ENCODE measurements at places on chromosomes 6 and 20. TPM values are rescaled to one million over a fixed set of nuclear protein-coding genes. Genes with fewer than 3 reads are reported as not detected.

The TSPO2 gene
- total RNA-seq = not detected

- H3K27ac ChIP-seq = peak overlapping the region; percentile 44
- peak; percentile 75 for DNase-seq
- peaks cover 58% of the 10 kb centered on the region for H3K4me1 ChIP-seq
Observed at GRCh38 chr6:139982652-139983295, 608.3 kb upstream of the CITED2 start.

DNA sequence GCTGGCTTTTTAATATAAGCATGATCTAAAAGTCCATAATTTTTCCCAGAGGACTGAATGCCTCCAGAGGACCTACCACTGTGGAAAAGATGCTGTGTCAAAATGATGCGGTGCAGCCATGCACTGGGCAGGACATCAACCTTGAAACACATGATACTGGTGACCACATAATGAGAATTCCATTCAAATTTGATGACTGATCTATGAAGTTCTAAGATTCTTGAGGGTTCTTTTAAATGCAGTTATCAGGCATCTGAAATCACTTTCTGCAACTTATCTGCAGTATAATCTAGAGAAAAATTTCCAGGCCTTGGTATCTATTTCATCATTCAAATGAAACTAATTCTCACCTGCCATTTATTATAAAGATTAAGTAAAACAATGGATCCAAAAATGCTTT, 15.0 kb upstream of the MARCKS start:
- H3K4me1 ChIP-seq = 0 out of 2 replicates have a peak, but pooled peaks cover 2% of the 10 kb centered on the region
- H3K36me3 ChIP-seq = no peaks in the 10 kb centered on the region
- no peak overlapping the region for H3K4me3 ChIP-seq
- H3K27ac ChIP-seq = no peak overlapping the region
- no peaks in the 10 kb centered on the region for H3K27me3 ChIP-seq

DNA sequence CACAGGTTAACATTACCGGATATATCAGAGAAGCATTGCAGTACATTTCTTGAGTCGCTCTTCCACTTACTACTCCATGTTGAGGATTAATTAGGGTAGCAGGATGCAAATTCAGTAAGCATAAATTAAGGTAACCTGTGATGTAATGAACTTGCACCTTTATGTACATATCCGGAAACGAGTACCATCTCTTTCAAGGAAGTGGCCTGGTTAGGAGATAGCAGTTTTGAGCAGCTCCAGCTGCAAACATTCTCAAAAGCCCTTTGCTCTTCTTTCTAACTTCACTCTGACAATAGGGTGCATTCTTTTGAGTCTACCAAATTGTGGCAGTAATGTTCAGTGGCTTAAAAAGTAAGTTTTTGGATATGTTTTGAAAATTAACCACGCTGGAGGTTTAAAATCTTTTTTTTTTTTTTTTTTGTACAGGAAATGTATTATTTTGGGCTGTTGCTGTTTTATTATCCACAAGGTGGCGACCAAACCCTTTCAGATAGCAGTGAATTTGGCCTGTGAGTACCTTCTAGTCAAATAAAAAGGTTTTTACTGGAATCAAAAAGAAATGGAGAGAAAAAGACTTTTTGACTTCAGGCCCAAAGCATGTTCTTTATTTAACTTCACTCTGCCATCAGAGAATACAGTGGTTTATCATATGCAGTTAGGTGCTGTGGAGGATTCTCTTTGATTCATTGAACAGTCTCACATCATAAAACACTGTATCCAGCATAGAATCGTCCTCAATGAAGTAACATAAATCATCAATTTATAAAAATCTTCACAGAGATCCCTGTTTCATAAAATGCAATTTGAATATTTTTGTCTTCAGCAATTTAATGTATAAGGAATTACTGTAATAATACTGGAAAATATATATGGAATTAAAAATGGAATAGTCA, 8.9 kb downstream of the FAM217B start:
- H3K4me1 ChIP-seq = no peaks in the 10 kb centered on the region

DNA sequence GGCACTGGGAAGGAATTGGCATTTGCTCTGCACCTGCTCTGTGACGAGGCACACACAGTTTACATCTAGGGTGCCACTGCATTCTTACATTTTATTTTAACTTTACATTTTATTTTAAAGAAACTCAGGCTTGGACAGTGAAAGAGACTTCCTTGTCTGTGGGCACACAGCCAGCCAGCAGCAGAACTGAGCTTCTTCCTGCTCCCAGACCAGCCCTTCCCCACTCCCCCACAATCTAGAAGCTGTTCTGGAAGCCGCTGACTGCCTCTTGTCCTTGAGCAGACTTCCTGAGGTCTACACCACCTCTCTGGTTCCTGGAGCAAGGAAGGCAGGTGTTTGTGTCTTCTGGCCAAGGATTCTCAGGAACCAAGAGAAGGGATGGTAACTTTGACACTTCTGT, 27.9 kb upstream of the CD93 start:
- H3K4me3 ChIP-seq = no peak overlapping the region
- peaks cover 42% of the 10 kb centered on the region for H3K4me1 ChIP-seq
- no peaks in the 10 kb centered on the region for H3K27me3 ChIP-seq
- no peak for DNase-seq
- no peaks in the 10 kb centered on the region for H3K36me3 ChIP-seq
- H3K27ac ChIP-seq = no peak overlapping the region

DNA sequence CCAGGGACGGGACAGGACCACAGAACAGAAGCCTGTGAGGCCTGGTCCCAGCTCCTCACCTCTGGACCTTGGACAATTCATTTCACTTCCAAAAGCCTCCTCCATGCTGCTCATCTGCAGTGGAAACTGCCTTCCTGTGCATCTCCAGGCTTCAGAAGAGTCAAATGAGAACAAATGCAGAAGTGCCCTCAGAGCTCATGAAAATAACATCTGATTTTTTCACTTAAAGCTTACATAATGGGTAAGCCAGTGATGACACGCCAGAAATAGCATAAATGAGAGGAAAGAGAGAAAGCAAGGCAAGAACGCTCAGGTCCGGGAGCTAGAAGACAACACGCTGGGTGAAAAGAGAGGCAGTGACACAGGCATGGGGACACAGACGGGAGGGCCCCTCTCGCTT, 7.9 kb downstream of the CNKSR3 start:
- no peaks in the 10 kb centered on the region for H3K27me3 ChIP-seq
- no peak for DNase-seq
- H3K27ac ChIP-seq = no peak overlapping the region
- H3K4me1 ChIP-seq = peaks cover 21% of the 10 kb centered on the region

- no peak for DNase-seq
- H3K27ac ChIP-seq = no peak overlapping the region
- no peaks in the 10 kb centered on the region for H3K36me3 ChIP-seq
- H3K4me3 ChIP-seq = no peak overlapping the region
- H3K4me1 ChIP-seq = no peaks in the 10 kb centered on the region
Observed at GRCh38 chr20:21518292-21518991, 4.6 kb upstream of the NKX2-2 start.
